Activated CD4-positive, alpha-beta memory T cell treated with anti-CD3 and anti-CD28 coated beads, Interleukin-2, amount 10 ng/mL, durations not matched to agents 7 days and 5 days (primary cell): ENCODE measurements at places on chromosomes 4 and X.
A peak's percentile ranks its signal among the peaks of the same experiment; 100 is the strongest.

GRCh38 chr4:183180621-183181020, 81.6 kb downstream of the WWC2 start:
- no peak for DNase-seq

- DNase-seq, result no peak
These were observed 24.7 kb downstream of the CYP2U1 start for GRCh38 chr4:107956011-107956410.

DNA sequence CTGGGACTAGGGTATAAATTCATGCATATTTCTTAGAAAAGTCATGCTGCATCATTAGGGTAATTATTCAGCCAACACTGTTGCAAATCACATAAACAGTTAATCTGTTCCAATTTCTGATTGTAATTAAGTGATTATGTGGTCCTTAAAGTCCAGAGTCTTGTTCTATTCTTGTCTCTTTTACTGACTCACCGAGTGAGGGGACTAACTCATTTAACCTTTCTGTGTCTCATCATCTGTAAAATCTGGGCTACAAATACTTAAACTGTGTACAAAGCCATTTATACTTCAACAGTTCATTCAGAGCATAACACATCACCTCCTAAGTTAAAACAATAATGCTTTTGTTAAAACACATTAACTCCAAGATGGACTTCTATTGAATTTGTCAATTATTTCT, 65.4 kb upstream of the KLHL13 start:
- no peak for DNase-seq

- DNase-seq, result no peak
These were observed 32.0 kb upstream of the FGF16 start for GRCh38 chrX:77415161-77415560.

DNA sequence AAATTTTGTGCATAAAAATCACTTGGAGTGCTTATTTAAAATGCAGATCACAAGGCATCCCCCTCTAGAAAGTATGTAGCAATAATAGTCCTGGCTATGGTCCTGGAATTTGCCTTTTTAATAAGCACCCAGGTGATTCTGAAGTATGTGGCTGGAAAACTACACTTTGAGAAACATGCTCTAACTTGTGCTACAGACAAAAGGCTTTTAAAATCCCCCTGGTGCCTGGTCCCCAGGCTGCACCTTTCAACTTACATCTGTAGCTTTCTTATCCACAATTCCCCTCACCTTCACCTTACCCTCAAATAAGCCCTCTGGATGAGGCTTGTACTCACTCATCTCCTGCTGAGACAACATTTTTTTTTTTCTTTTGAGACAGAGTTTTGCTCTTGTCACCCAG, 21.1 kb downstream of the ART3 start:
- no peak for DNase-seq

- no peak for DNase-seq
These were observed 465.4 kb downstream of the FAT4 start for GRCh38 chr4:125780164-125780563.

DNA sequence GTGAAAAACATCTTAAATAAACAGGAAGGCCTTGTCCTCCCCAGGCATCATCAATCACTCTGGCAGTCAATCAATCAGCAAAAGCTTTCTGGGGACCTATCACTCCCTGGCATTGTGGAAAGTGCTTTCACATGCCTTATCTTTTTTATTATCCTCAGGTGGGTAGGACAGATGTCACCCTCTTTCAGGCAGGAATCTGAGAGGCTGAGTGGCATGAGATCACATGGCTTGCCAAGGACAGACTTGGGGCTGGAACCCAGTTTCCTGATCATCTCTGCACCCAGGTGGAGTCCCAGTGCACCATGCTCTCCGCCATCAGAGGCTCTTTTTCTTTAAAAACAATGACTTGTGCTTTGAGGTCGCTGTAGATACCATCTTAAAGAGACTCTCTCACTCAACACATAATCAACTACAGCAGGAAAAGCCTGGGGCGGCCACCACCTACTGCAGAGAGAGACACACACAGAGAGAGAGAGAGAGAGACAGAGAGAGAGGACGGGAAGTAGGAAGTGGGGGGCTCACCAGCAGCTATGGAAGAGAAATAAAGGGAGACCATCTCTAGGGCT, 282.7 kb downstream of the PTTG2 start:
- peak; percentile 16 for DNase-seq

- DNase-seq, result no peak
These were observed 456.5 kb upstream of the NDST3 start for GRCh38 chr4:117577686-117578311.

- no peak for DNase-seq
These were observed 384.2 kb downstream of the SH3BGRL start for GRCh38 chrX:81586096-81586495.

GRCh38 chr4:140297221-140297570, 76.2 kb upstream of the SCOC start:
- DNase-seq, result no peak

DNA sequence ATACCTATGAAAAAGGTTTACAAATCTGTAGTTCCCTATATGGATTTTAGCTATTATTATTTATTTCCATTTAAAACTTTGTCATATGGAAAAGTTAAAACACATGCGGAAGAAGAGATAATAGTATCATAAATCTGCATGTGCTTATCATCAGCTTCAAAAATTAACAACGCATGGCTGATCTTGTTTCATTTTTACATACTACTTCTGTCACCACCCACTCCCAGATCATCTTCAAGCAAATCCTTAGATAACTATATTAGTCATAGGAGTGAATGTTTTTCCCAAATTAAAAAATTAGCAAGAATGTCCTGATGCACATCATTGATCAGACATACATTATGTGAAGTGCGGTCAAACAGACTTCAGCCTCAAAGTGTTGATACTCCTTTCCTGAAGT, 24.6 kb upstream of the MOB1B start:
- no peak for DNase-seq

GRCh38 chr4:47215759-47216158, 184.4 kb downstream of the GABRB1 start:
- no peak for DNase-seq

GRCh38 chr4:146439999-146440398, 81.7 kb downstream of the SLC10A7 start:
- DNase-seq, result no peak

DNA sequence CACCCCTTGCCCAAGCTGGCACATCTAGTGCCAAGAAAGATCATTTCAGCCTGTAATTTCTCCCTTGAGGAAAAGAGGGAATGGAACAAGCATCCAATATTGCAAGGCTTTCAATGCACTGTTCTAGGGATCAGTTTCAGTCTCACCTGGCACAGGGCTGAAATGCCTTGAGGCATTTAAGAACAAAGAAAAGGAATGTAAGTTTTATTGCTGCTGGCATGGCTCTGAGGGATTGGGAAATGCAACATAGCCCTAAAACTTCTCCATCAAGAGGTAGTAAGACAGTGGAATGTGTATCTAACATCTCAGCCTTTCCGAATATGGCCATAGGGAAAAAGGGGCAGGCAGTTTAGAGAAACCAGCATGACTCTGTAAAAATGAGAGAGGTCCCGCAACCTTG, 732.6 kb upstream of the LCORL start:
- DNase-seq, result no peak

GRCh38 chrX:40098264-40099054, 701 bp upstream of the BCOR start:
- peak; percentile 71 for DNase-seq

- no peak for DNase-seq
These were observed 599.5 kb upstream of the ZFP42 start for GRCh38 chr4:187396106-187396505.

DNA sequence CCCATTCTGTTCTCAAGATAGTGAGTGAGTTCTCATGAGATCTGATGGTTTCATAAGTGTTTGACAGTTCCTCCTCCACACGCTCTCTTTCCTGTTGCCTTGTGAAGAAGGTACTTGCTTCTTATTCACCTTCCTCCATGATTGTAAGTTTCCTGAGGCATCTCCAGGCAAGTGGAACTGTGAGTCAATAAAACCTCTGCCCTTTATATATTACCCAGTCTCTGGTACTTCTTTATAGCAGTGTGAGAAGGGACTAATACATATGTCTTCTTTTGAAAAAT, 58.4 kb downstream of the CFAP299 start:
- no peak for DNase-seq

- DNase-seq, result no peak
These were observed 220.0 kb downstream of the PPP3CA start for GRCh38 chr4:101127176-101127790.

GRCh38 chr4:76622126-76622525, 187.1 kb downstream of the SHROOM3 start:
- no peak for DNase-seq

GRCh38 chrX:12378253-12378652, 240.0 kb downstream of the FRMPD4 start:
- no peak for DNase-seq

DNA sequence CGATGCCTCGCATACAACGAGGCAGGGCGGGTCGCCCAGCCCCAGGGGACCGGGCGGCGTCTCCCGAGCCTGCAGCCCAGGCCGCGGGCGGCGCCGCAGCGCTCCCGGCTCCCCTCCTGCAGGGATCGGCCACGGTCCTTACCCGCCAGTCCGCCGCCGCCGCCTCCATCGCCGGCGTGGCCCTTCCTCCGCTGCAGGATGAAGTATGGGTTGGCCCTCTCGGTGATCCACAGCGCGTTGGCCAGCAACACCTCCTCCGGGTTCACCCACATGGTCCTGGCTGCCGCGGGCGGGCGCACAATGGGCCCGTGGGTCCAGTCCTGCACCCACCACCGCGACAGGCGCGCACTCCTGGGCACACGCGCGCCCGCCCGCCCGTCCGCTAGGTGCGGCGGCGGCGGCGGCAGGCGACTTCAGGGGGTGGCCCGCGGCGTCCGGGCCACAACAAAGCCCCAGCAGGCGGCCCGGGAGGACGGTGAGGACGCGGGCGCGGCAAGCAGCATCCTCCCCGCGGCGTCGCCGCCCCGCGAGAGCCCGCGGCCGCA, 339 bp downstream of the TBC1D9 start:
- no peak for DNase-seq

GRCh38 chr4:152100379-152101201, 339.8 kb upstream of the GATB start:
- peak; percentile 89 for DNase-seq

DNA sequence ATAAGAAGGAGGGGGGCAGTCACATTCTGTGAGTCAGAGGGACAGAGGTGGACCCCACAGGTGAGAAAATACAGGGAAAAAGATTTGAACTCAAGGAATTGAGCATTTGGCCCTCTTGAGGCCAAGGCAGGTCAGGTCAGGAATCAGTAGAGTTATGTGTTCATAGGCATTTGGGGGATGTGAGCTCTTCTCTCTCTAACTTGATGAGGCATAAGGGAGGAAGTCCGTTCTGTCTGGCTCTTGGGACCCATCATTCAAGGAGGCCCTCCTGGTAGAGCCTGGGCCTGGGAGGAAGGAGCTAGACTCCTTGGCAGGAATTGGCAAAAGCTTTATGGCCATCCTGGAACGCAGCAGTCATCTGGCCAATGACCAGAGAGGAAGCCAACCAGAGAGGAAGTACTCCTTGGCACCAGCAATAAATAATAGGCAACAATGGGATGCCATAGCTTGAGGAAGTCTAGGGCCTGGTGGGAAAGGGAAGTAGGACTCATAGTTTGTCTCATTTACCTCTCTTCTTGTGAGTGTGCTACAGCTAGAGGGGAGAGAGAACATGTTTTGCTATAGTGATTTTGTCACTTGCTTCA, 53.0 kb downstream of the MSN start:
- no peak for DNase-seq

- DNase-seq, result no peak
These were observed 366.2 kb upstream of the CLNK start for GRCh38 chr4:11050766-11051165.

DNA sequence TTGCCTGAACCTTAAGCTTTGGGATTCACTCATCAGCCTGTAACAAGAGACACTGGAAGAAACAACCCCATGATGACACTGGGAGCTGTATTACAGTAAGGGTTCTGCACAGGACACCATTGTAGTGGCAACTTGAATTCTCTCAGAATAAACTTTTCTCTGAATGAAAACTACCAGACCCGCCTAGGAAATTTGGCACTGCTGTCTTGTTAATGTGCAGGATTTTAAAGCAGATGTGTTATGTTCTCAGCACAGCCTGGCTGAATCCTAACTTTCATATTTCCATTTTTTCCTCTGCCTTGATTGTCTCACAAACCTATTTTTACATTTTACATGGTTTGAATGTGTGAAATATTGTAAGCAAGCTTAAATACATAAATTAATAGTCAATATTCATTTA, 253.6 kb downstream of the UNC5C start:
- DNase-seq, result no peak

- DNase-seq, result no peak
These were observed 83.5 kb downstream of the LNX1 start for GRCh38 chr4:53507671-53508286.

GRCh38 chr4:163649557-163650091, 155.1 kb downstream of the TMA16 start:
- DNase-seq, result no peak

DNA sequence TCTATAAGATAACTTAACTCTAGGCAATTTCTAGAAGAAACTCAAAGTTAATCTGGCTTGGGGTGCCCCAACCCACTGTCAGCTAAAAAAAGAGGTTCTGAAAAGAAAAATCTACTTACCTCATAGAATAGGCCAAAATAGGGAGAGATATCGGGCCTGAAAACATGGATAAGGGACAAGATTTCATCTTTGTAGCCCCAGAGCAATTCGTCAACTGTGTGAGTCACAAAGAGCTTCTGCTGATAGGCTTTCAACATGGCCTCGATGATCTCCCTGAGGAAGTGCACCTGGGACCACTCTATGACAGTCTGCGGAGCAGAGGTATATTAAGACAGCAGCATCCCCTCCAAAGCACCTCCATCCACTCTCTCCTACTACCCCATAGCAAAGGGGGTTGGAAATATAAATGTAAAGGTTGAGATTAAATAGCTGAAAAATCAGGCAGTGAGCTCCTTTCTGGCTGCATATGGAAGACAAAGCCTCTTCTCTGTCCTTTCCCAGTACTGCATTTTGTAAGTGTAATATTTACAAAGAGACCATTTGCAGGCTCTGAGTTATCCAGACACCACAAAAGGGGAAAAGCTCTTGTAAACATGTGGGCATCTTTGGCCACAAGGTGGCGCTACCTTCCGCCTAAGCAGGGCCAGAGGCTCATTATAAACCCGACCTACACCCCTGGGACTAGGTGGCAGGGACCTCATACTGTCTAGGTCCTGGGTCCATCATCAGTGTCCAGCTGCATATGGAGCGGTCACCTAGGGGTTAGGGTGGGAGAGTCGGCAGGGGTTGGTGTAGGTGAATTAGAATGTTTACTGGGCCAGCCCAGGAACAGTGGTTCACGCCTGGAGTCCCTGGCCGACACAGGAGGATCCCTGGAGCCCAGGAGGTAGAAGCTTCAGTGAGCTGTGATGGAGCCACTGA, 31.5 kb upstream of the NUP54 start:
- DNase-seq, result peak; percentile 84

DNA sequence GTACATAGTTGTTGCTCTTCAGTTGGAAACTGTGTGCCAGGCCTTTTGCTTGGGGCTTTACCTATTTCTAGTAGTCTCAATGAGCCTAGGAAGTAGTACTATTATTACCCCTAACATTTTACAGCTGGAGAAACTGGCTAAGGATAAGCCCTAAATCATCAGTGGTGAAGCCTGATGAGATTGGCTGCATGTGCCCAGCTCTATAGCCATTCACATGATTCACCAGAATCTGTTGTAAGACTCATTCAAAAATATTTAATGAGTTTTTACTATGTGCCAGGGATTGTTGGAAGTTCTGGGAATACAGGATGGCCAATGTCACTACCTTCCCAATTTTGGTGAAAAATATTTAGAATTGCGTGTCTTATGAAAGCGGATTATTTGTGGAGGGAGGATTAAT, 2.8 kb downstream of the KIT start:
- DNase-seq, result no peak

GRCh38 chrX:43718546-43718945, 62.4 kb downstream of the MAOA start:
- DNase-seq, result no peak

- no peak for DNase-seq
These were observed 28.4 kb upstream of the TSPAN5 start for GRCh38 chr4:98686847-98687246.
